ENCODE measurements at places on chromosomes 12 and 14. TPM values are rescaled to one million over a fixed set of nuclear protein-coding genes. Genes with fewer than 3 reads are reported as not detected.
A peak's percentile ranks its signal among the peaks of the same experiment; 100 is the strongest.

Gene ANAPC5
- 138 TPM for polyA plus RNA-seq

Gene LTBP2
- polyA plus RNA-seq, result 3.5 TPM

Gene CHST11
- 5.9 TPM for polyA plus RNA-seq

Gene KRT6B
- not detected for polyA plus RNA-seq

Gene CELA1
- not detected for polyA plus RNA-seq

- H3K4me1 ChIP-seq, result no peaks in the 10 kb centered on the region
- H3K36me3 ChIP-seq, result peaks cover 68% of the 10 kb centered on the region
- H3K27me3 ChIP-seq, result no peaks in the 10 kb centered on the region
- DNase-seq, result no peak
- no peak overlapping the region for H3K27ac ChIP-seq
Measured at GRCh38 chr12:68837215-68837614, 29.2 kb downstream of the MDM2 start.

GRCh38 chr12:15278816-15279658 lies 43.3 kb upstream of the PTPRO start:
- H3K27ac ChIP-seq, result no peak overlapping the region
- no peak overlapping the region for H3K4me3 ChIP-seq
- no peaks in the 10 kb centered on the region for H3K36me3 ChIP-seq
- H3K4me1 ChIP-seq, result no peaks in the 10 kb centered on the region
- no peaks in the 10 kb centered on the region for H3K27me3 ChIP-seq

DNA sequence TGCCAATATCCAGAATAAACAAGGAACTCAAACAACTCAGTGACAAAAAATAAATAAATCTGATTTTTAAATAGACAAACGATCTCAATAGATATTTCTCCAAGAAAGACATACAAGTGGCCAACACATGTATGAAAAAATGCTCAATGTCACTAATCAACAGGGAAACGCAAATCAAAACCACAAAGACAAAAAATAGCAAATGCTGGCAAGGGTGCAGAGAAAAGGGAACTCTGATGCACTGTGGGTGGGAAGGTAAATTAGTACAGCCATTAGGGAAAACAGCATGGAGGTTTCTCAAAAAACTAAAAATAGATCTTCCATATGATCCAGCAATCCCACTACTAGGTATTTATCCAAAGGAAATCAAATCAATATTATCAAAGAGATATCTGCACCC lies 3.5 kb upstream of the EIF5 start:
- DNase-seq, result no peak
- H3K27me3 ChIP-seq, result no peaks in the 10 kb centered on the region
- H3K4me3 ChIP-seq, result no peak overlapping the region

DNA sequence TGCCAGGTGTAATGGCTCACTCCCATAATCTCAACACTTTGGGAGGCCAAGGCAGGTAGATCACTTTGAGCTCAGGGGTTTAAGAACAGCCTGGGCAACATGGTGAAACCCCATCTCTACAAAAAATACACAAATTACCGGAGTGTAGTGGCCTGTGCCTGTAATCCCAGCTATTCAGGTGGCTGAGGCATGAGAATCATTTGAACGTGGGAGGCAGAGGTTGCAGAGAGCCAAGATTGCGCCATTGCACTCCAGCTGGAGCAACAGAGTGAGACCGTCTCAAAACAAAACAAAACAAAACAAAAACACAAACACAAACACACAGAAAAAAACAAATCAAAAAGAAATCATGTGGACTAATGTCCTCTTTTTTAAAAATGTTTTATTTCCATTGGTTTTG lies 104.4 kb downstream of the NUAK1 start:
- peaks cover 3% of the 10 kb centered on the region for H3K27me3 ChIP-seq
- no peaks in the 10 kb centered on the region for H3K4me1 ChIP-seq
- no peak overlapping the region for H3K4me3 ChIP-seq
- no peak for DNase-seq
- no peaks in the 10 kb centered on the region for H3K36me3 ChIP-seq
- H3K27ac ChIP-seq, result no peak overlapping the region

- no peak overlapping the region for H3K27ac ChIP-seq
- H3K4me1 ChIP-seq, result no peaks in the 10 kb centered on the region
- no peaks in the 10 kb centered on the region for H3K27me3 ChIP-seq
- H3K4me3 ChIP-seq, result no peak overlapping the region
- H3K36me3 ChIP-seq, result no peaks in the 10 kb centered on the region
Measured at GRCh38 chr12:30910038-30910350, 16.6 kb upstream of the TSPAN11 start.

DNA sequence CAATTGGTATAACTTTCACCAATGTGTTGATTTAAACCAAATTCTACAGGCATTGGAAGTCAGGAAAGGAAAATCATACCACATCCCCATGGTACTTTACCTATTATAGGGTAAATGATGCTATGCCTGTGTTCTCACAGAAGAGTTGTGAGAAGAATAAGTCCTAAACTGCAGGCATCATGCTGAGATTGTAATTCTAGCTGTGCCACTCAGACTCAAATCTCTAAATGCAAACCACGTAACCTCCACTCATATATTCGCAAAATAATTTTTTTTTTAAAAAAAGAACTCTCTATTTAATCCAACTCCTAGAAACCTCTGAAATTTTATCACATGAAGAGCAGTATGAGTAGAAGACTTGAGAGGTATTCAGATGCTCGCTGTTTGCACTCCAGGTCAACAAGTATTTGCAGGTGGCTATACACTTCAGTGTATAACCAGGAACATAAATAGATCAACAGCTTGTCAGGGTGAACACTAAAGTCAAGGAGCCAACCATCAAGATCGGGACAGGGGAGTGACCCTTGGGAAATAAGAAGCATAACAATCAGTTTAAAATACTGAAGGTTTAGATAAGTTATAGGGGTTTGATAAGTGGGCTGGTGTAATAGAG lies 110.1 kb downstream of the SLC25A21 start:
- no peak overlapping the region for H3K27ac ChIP-seq
- no peak overlapping the region for H3K4me3 ChIP-seq
- DNase-seq, result no peak
- H3K4me1 ChIP-seq, result no peaks in the 10 kb centered on the region

GRCh38 chr14:77077040-77077439 lies 21.0 kb upstream of the CIPC start:
- H3K27me3 ChIP-seq, result no peaks in the 10 kb centered on the region
- no peak for DNase-seq
- no peaks in the 10 kb centered on the region for H3K36me3 ChIP-seq
- H3K4me1 ChIP-seq, result no peaks in the 10 kb centered on the region

- H3K4me1 ChIP-seq, result no peaks in the 10 kb centered on the region
- H3K4me3 ChIP-seq, result no peak overlapping the region
- H3K27ac ChIP-seq, result no peak overlapping the region
- DNase-seq, result no peak
- no peaks in the 10 kb centered on the region for H3K27me3 ChIP-seq
Measured at GRCh38 chr12:59044791-59045190, 124.5 kb upstream of the LRIG3 start.

GRCh38 chr14:101780887-101781239 lies 19.4 kb downstream of the PPP2R5C start:
- no peak overlapping the region for H3K27ac ChIP-seq
- peaks cover 2% of the 10 kb centered on the region for H3K36me3 ChIP-seq
- peak; percentile 14 for DNase-seq
- H3K4me1 ChIP-seq, result no peaks in the 10 kb centered on the region

DNA sequence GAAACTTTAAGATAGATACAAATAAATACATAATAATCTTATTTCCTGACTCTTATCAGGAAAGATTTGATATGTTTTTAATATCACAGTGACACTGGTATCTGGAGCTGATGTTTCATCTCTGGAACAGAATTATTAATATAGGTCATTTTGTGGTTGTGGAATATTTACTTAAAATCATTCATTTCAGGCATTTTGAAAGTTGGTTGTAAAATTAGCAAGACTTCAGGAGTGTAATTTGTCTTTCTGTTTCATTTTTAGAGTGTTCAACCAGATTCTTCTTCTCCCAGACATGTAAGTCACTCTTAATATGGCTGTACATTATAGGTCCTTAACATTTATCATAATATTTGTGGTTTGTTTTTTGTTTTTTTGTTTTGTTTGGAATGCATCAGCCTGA lies 115.7 kb downstream of the PCNX1 start:
- no peak for DNase-seq
- peaks cover 20% of the 10 kb centered on the region for H3K36me3 ChIP-seq
- no peaks in the 10 kb centered on the region for H3K27me3 ChIP-seq

DNA sequence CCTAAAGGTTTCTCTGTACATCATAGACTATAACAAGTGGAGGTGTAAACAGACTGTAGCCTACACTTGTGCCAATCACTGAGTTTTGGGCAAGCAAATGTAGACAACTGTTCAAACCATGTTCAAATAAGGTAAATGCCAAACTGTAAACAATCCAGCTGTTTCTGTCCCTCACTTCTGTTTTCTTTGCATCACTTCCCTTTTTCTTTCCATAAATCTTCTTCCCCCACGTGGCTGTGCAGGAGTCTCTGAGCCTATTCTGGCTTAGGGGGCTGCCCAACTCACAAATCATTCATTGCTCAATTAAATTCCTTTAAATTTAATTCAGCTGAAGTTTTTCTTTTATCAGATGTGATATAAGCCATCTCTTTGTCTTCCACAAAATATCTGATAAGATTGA lies 65.1 kb upstream of the CPM start:
- peaks cover 10% of the 10 kb centered on the region for H3K4me1 ChIP-seq
- H3K36me3 ChIP-seq, result no peaks in the 10 kb centered on the region
- no peak for DNase-seq
- no peak overlapping the region for H3K4me3 ChIP-seq
- H3K27me3 ChIP-seq, result no peaks in the 10 kb centered on the region

DNA sequence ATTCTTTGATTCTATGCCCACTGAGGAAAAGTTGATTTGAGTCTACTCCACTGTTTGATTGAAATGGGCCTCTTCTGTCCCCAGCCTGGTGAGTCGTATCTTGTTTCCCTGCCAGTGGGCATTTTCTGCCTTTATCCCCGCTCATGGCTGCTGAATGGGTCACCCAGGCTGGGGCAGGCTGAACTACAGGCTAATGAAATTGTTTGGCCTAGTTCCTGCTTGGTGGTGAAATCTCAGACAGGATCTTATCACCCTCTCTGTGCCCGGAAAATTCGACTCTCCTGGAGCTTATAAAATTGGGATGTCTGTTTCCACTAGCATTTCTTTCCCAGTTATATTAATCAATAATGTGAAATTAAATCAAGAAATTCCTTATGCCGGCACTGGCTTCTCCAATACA lies 65.0 kb downstream of the CHST11 start:
- H3K27ac ChIP-seq, result no peak overlapping the region
- H3K27me3 ChIP-seq, result no peaks in the 10 kb centered on the region
- no peak overlapping the region for H3K4me3 ChIP-seq
- DNase-seq, result no peak
- H3K36me3 ChIP-seq, result no peaks in the 10 kb centered on the region
- H3K4me1 ChIP-seq, result no peaks in the 10 kb centered on the region
